Mesothelial cell of epicardium (in vitro differentiated cells): ENCODE measurements at places on chromosomes 1 and 21. TPM values are rescaled to one million over a fixed set of nuclear protein-coding genes. Genes with fewer than 3 reads are reported as not detected.

Gene SLC6A9
- 28.4 to 30.9 TPM (median 29.5 TPM) in 3 replicates for total RNA-seq

Gene PLA2G2C
- 0.24 to 0.50 TPM (median 0.40 TPM) in 3 replicates for total RNA-seq

GRCh38 chr1:223707256-223708000 lies 4.9 kb upstream of the CAPN2 start:
- no peak overlapping the region for H3K4me3 ChIP-seq
- H3K36me3 ChIP-seq: no peaks in the 10 kb centered on the region
- H3K4me1 ChIP-seq: peaks cover 43% of the 10 kb centered on the region
- DNase-seq: no peak
- no peaks in the 10 kb centered on the region for H3K27me3 ChIP-seq
- H3K27ac ChIP-seq: peak overlapping the region; percentile 93

GRCh38 chr1:221667504-221667903 lies 74.4 kb downstream of the DUSP10 start:
- no peak for DNase-seq
- H3K4me3 ChIP-seq: no peak overlapping the region
- no peaks in the 10 kb centered on the region for H3K27me3 ChIP-seq
- H3K27ac ChIP-seq: peak overlapping the region; percentile 5
- peaks cover 4% of the 10 kb centered on the region for H3K36me3 ChIP-seq

GRCh38 chr1:118998171-118998570 lies 10.0 kb upstream of the TBX15 start:
- no peak overlapping the region for H3K27ac ChIP-seq
- no peak overlapping the region for H3K4me3 ChIP-seq
- peaks cover 24% of the 10 kb centered on the region for H3K4me1 ChIP-seq
- no peaks in the 10 kb centered on the region for H3K36me3 ChIP-seq
- peaks cover 99% of the 10 kb centered on the region for H3K27me3 ChIP-seq
